ENCODE measurements at places on chromosomes 6 and 20.
A peak's percentile ranks its signal among the peaks of the same experiment; 100 is the strongest.

DNA sequence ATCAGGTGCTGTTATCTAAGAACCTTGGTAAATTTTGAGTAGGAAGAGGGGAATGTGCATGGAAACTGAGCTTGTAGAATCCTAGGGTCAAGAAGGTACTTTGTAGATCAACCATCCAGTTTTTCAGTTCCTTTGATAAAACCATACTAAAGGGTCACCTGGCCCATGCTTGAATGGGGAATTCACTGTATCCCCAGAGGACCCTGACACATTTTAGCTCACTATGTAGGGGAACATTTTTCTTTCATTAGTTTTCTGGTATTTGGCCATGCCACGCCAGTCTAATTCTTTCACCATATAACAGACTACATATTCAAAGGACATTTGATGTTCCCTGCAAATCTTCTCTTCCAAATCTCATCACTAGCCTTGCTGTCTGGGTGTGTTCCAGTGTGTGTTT is 29.9 kb downstream of the LRRC1 start:
- no peak for DNase-seq

- DNase-seq: no peak
Observed at GRCh38 chr20:62856931-62857619, 4.5 kb downstream of the TCFL5 start.

- DNase-seq: no peak
Observed at GRCh38 chr6:162710419-162710818, 17.1 kb downstream of the PRKN start.

DNA sequence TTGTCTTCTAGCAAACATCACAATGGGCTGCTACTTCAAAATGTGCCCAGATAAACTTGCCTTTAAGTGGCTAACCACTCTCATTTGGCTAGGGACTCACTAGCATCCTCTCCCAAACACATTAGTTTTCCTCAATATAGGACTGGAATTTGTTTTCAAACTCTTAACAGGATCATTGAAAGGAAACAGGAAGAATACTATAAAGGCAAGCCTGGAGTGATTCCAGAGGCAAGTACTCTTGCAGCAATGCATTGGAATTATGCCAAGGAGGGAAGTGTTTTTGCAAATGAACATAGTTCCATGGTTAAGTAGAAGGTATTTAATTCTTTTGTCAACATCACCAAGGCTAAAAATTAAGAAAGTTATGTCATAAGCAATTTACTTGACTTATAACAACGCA is 12.2 kb downstream of the EPHA7 start:
- no peak for DNase-seq

DNA sequence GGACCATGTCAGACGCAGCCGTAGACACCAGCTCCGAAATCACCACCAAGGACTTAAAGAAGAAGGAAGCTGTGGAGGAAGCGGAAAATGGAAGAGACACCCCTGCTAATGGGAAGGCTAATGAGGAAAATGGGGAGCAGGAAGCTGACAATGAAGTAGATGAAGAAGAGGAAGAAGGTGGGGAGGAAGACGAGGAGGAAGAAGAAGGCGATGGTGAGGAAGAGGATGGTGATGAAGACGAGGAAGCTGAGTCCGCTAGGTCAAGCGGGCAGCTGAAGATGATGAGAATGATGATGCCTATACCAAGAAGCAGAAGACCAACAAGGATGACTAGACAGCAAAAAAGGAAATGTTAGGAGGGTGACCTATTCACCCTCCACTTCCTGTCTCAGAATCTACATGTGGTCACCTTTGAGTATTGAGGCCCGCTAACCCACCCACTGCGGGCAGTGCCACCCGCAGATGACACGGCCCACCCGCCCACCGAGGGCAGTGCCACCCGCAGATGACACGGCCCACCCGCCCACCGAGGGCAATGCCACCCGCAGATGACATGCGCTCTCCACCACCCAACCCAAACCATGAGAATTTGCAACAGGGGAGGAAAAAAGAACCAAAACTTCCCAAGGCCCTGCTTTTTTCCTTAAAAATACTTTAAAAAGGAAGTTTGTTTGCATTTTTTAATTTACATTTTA is 43.3 kb downstream of the MGME1 start:
- DNase-seq: no peak

DNA sequence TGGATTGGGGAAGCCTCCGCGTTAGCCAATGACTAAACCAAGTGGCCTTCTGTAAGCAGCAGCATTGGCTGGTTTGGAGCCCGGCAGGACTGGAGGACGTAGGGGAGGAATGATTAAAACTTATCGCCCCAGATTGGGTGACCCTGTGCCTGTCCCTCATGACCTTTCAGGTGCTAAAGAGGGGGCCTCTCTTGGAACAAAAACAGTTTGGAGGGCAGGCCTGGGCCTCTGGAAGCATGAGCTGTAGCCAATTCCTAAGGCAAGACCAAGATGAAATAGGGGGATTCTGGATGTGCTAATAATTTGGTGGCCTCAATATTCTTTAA is 1.4 kb downstream of the GMPR start:
- DNase-seq: peak; percentile 71

DNA sequence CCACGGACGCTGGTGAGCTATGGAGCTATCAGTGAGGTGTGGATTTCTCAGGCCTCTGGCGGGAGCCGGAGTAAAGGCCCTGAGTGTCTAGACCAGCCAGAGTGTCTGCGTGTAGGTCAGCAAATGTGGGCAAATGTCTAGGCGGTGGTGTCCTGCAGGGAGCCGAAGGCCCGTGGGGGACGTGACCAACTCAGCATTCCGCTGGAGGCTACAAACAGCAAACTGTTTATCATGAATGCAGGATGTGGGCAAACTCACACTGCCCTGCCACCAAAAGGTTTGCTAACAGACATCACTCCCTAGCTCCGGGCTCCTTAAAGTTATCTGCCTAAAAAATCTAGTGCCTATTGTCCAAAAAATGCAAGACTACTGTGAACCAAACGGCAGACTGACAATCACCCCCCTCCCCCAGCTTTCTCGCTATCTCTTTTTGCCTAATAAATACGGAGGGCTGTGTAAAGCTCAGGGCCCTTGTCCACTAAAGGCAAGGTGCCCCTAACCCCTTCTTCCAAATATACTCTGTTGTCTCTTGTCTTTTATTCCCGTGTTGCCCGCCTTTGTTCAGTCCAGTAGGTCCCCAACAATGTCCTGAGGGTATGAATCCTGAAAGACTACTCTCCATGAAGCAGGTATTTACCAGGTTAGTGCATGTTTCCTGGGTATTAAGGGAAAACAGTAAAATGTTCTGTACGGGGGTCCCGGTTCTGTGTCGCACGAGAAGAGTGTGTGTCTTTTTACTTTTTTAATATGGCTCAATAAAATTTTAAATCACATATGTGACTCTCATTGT is 29.0 kb upstream of the AFDN start:
- DNase-seq: no peak

GRCh38 chr6:153272201-153272980 is 141.3 kb upstream of the RGS17 start:
- no peak for DNase-seq

Measured in AG10803 (cell line).